ENCODE measurements at places on chromosomes 13 and 19. TPM values are rescaled to one million over a fixed set of nuclear protein-coding genes. Genes with fewer than 3 reads are reported as not detected.

ZNF429 gene
- 11.0 TPM for total RNA-seq

ZNF569 gene
- 9.2 TPM for total RNA-seq

FXYD5 gene
- 89.8 TPM for total RNA-seq

DNA sequence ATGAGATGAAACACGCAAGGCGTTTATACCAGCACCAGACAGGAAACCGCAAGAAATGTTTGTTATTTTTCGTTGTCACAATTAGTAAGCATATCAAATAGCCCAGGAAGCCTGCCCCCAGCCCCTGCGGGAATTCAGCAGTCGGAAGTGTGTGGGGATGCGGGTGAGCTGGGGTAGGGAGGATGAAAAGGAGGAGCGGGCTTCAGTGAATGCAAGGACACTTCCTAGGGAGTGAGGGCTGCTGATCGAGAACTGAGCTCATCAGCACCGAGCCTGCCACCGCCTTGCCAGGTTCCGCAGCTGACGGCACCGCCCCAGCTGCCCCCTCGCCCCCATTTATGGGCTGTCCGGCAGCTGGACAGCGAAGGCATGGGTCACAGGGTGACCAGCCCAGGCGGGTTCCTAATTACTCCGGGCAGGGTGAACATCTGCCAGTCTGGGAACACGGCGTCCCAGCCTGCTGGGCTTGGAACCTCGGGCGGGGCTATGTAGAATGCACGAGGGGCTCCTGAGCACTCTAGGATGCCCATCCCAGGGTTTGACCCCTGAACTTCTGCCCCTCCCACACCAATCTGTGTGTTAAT lies 1.6 kb upstream of the BEST2 start:
- DNase-seq: peak; percentile 85

DNA sequence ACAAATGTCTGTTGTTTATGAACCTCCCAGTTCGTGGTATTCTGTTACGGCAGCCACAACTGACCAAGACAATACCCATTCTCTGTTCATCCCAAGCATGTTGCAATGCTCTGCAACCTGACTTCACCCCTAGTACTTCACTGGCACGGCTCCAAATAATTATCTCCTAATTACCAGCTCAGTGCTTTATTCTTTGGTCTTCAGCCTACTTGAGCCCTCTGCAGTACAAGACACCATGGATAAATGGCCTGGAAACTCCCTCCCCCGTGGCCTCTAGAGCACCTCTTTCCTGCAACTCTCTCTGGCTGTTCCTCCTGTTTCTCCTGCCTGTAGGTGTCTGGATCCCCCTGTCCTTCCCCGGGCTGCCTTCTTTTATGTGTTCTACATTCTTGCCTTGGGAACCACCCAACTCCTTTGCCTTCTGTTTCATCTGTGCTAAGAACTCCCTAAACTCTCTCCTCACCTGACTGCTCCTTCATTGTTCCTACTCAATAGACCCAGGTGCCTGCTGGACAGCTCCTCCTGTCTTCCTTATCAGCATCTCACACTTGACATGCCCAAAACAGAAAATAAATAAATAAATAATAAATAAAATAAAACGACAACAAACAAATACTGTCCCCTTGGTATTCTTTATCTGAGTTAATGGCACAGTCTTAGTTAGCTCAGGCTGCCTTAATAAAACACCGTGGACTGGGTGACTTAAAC lies 200.4 kb upstream of the IPO5 start:
- no peak for DNase-seq

GMIP gene
- 5.6 TPM for total RNA-seq

DNA sequence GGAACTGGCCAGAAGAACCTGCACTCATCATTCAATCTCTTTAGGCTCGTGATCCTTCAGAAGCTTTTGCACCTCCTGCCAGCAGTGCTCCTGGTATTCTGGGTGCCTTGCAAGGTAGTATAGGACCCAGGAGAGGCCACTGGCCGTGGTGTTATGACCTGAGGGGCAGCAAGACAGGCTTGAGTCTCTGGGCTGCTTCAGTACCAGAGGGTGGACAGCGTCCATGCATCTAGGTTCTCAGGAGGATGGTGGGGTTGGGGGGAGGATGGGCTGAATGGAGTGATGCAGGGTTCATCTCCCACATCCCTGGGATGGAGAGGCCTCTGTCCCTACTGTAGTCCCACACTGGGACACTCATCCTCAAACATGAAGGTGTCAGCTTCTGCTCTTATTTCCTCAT lies 41.1 kb downstream of the OR10H4 start:
- no peak for DNase-seq

GRCh38 chr19:41116261-41116660 lies 2.0 kb downstream of the CYP2F1 start:
- DNase-seq: no peak

DNA sequence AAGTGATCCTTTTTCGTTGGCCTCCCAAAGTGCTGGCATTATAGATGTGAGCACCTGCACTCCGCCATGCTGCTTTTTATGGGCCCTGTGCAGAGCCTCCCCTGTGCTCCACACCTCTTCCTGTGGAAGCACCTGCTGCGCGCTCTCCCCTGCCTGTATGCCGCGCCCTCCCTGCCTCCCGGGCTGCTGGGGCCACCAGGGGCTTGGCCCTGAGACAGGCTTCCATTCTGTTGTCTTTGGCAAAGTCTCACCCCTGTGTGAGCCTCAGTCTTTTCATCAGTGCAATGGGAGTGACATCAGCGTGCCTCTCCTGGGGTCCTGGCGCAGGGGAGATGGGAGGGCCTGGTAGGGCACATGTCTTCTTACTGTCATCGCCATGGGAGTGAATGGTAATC lies 1.3 kb downstream of the FAM174C start:
- DNase-seq: no peak

GRCh38 chr13:30443957-30444404 lies 21.7 kb downstream of the UBE2L5 start:
- DNase-seq: no peak

DNA sequence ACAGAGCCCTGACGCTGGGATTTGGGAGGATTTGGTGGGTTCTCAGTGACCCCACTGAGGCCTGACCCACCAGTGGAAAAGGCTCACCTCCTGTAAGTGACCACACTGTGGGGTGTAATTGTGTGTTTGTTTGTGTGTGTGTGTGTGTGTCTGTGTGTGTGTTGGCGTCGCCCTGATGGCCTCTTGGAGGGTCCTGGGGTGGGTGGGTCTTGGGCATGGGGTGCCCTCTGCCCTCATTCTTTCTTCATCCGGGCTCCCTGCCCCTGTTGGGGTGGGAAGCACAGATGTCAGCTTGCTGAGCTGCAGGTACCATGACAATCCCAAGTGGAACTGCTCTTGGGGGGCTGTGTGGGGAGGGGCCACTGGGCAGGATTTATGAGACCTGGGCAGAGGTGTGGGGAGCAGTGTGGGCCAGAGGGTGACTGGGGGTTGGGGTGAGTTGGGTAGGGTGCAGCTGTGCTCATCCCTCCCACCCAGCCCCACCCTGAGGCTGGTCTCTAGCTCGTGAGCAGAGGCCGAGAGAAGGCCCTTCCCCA lies 22.8 kb downstream of the WTIP start:
- no peak for DNase-seq

DNA sequence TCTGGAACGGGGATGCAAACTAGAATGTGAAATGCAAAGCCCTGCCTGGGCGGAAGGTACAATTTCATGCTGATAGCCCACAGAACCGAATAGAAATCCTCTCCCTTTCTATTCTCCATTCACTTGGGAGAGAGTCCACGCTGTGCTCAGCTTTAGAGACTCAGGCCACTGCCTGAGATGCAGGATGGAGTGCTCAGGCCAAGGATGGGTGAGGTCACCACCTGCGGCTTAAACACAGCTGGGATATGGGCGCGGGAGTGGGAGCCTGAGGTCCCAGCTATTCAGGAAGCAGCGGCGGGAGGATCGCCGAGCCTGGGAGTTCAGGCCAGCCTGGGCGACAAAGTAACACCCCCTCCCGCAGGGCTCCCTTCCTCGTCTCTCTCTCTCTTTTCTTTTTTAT lies 446 bp upstream of the ZNF83 start:
- DNase-seq: peak; percentile 59

CCDC70 gene
- not detected for total RNA-seq

Data from LHCN-M2 (cell line).